ENCODE measurements at places on chromosomes 16 and 17.

GRCh38 chr16:83338138-83338537 lies 469.6 kb upstream of the HSBP1 start:
- peak; percentile 61 for DNase-seq

DNA sequence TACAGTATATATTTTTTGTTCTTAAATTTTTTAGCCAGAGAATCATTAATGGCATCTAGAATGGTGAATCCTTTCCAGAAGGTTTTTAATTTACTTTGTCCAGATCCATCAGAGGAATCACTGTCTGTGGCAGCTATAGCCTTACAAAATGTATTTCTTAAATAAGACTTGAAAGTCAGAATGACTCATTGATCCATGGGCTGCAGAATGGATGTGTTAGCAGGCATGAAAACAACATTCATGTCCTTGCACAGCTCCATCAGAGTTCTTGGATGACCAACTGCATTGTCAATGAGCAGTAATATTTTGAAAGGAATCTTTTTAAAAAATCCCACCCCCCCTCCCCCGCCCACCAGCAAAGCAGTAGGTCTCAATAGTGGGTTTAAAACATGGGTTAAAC lies 51.4 kb downstream of the CACNG1 start:
- no peak for DNase-seq

DNA sequence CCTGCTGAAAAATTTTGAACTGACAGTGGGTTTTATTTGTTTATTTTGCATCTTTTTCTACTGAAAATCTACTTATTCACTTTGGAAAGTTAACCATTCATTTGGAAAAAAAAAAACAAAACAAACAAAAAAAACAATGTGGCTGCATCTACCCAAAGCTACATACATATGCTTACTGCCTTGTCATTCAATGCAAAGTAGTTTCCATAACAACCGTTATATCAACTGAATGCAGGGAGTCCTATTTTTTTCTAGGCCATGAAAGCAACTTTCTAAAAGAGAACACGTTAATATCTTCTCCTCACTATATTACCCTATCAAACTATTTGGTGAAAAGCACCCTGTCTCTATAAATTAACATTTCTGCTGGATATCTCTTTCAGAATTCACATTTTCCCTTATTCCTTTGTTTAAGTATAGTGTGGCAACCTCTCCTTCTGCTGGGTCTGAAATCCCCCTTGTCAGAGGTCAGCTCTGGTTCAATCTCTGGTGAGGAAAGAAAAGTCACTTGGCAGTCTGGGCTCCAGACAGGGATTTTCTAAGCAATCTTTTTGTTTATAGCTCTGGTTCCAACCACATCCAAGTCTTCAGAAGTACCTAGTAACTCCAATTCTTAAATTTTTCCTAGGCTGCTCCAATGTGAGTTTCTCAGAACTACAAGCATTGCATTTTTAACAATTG lies 528.4 kb upstream of the TOM1L1 start:
- DNase-seq: no peak

DNA sequence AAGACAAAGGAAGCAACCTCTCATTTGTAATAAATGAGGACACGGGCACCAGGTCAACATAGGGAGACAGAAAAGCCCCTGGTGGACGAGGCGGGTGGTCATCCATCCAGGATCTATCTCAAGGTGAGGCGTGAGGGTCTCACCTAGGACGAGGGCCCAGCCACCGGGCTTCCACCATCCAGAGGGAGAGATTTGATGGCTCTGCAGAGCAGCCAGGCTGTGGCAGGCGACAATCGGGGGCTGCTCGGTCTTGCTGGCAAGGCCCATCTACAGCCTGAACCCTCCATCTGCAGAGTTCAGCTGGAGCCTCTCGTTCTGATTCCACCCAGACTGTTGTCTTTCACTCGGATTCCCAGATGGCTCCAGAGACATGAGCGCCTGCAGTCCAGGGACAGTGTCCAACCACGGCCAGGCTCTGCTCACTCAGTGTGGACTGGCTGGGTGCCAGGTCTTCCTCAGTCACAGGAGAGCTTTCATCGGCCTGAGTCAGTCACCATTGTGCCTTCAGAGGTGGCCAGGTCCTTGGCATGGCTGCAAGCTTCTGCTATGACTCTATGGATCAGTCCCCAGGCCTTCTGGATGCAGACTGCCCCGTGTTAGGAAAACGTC lies 5.9 kb downstream of the LITAFD start:
- DNase-seq: peak; percentile 55

- DNase-seq: no peak
Observed at GRCh38 chr16:12587646-12588277, 215.9 kb downstream of the CPPED1 start.

- no peak for DNase-seq
Observed at GRCh38 chr16:66150698-66151482, 215.6 kb upstream of the CDH5 start.

GRCh38 chr17:74807925-74808324 lies 31.8 kb upstream of the NAT9 start:
- peak; percentile 48 for DNase-seq

DNA sequence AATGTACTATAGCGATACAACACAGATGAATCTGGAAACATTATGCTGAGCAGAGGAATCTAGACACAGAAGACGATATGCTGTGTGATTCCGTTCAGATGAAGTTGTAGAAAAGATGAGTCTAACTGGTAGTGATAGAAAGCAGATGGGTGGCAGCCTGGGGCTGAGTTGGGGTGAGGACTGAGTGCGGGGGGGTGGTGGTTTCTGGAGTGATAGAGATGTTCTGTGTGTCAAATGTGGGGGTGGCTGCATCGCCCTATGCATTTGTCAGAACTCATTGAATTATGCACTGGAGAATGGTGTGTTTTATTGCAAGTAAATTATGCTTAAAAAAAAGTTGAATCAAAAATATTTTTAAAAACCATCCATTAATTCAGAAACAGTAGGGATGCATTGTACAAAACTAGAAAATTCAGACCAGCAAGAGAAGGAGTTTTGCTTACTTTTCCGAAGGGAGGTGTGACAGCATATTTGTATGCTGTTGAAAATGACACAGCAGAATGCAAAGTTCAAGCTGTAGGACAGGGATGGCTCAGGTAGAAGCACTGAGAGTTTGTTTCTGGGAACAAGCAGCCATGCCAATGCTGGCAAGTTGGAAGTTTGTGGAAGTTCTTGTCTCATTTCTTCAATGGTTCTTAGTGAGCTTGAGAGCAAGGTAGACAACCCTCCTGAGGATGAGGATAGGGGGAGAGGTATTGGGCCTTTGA lies 13.0 kb upstream of the DRG2 start:
- no peak for DNase-seq

DNA sequence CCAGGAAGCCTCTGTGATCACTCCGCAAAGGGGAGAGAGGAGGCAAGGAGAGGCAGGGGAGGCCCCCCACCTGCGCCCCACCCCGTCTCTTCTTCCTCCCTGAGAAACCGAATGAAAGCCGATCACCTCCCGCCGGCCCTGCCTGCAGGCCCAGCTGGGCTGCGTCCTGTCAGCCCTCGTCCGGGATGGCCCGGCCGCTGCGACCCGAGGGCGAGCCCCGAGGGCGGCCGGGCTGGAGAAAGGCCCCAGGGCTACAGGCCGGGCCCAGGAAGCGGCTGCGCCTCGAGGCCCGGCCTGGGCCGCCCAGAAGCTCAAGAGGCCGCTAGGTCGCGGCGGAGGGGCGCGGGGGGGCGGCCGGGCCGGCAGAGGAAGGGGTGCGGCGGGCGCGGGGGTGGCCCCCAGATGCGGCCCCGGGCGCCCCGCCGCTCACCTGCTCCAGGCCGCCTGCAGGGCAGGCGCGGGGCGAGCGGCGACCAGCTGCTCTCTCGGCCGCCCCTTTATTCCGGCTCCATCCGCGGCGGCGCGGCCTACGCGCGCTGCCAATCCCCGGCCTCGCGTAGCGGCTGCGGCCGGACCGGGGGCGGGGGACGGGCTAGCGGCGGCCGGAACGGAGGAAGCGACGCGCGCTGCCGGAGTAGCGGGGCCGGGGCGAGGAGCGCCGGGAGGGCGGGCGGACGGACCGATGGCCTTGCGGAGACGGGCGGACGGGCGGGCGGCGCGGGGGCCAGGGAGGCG lies at the start of gene ZNF319:
TSS of gene ZNF319 (minus strand) at position 702 of the 735 bp plus-strand sequence. CDS start 2,407 bp downstream, outside the sequence.
- DNase-seq: no peak

DNA sequence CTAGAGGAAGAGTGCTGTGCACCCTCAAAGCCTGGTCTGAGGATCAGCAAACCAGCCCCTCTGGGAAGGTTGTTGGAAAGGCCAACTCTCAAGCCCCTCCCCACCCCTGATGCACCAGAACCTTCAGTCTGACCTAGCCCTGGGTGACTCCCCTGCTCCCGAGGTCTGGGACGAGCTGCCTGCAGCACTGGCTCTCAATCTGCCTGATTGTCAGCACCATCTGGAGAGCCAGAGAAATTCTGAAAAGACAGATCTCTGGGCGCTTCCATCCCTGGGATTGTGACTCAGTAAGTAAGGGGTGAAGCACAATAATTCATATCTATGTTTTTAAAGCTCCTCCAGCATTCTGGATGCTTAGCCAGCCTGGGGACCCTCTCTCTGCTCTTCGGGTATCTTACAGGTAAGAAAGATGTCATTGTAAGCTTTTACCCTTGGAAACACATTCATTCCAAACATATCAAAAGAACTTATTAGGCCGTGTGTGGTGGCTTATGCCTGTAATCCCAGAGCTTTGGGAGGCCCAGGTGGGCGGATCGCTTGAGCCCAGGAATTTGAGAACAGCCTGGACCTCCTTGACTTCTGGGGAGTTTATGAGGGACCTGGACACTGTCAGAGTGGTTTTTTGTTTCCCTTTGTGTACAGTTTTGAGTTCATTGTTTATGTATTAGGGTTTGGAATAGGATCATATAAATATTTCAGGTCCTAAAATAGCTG lies 147.5 kb downstream of the KCNJ12 start:
- DNase-seq: peak; percentile 24

GRCh38 chr16:66397736-66398433 lies 29.2 kb upstream of the BEAN1 start:
- no peak for DNase-seq

GRCh38 chr16:50916040-50916439 lies 174.2 kb downstream of the CYLD start:
- no peak for DNase-seq

DNA sequence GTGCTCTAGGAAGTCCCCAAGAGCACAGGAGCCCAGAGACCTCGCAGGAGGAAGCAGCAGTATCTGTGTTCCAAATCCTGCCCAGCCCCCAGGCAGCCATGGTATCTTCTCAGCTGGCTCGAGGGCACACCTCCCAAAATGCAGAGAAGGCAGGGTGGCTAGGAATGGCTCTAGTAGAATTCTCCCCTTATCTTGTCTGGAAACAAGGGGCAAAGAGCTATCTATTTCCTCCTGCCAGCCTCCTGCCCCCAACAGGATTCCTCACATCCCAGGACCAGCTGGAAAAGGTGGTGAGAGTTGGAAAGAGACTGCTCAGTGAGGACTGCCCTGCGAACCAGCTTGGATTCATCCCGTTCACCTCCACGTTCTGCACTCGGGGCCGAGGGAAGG lies 8.6 kb upstream of the TSPOAP1 start:
- no peak for DNase-seq

GRCh38 chr17:69757688-69758430 lies 317.2 kb upstream of the KCNJ16 start:
- DNase-seq: no peak

DNA sequence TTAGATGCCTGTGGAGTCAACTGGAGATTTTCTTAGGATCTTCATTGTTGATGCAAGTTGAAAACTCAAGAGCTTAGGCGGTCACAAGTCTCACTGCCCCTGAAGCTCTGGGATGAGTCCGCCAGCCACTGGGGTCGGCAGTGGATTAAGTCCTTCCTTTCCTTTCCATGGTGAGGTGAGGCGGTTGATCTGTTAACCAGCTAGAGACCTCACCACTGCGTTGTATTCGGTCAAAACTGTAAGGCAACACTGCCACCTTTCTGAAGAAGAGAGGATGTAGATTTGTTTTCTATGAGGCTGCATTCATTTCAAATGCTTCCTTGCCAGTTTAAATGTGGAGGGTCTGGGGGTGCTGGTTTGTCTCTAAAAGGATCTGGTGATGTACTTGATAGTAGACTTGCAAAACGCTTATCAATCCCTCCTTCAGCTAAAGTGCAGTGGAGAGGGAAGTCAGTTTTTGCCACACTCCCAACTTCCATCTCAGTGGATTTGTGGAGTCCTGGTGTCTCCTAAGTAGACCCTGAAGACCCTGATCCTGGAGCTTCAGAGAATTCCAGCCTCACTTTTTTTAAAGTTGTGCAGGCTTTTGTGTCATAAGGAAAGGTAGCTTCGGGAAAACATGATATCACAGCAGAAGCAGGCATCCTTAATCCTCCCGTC lies 1.7 kb downstream of the MYOCD start:
- peak; percentile 67 for DNase-seq

DNA sequence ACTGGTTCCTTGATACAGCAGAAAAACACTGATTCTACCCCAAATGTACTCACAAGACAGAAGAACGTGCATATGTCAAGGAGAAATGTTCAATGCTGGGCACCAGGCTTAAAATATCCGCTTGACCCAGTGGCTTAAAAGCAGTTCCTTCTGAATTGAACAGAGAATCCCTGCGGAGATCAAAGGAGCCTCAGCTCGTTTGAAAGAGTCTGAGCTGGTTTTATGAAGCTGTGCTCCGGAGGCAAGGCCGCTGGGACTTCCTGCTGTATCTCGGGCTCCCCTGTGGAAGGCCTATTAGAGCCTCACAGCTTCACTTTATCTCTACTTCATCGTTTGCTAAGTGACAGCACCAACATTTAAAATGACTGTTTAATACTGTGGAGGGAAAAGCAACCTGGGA lies 2.2 kb downstream of the LMF1 start:
- no peak for DNase-seq

DNA sequence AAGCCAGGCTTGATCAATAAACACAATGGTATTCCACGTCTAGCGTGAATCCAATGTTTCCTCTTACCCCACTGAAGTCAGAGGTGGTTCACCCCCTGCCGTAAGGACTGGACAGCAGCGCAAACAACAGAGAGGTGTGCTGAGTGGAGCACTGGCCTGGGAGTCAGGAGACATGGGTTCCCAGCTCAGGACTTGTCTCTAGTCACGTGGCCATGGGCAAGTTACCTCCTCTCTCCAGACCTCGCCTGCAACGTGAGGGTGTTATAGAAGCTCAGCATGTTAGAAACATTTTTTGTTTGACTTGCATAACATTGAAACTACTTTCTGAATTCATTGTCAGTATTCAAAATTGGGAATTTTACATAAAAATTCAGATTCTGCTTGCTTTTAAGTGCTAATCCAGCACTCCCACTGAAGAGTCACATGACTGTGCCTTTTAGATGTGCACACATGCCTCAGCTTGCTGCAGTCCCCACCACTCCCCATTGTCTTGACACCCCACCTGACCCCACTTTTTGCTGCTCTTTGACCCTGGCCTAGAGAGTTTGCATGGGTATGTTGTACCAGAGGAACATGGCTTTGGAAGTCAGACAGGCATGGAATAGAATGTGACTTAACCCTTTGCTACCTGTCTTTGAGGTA lies 8.8 kb upstream of the CPNE2 start:
- DNase-seq: no peak

- DNase-seq: no peak
Observed at GRCh38 chr16:50878966-50879615, 137.2 kb downstream of the CYLD start.

GRCh38 chr16:85310868-85311585 lies 198.8 kb upstream of the CIBAR2 start:
- DNase-seq: peak; percentile 61

GRCh38 chr17:61783556-61784304 lies 79.6 kb downstream of the BRIP1 start:
- no peak for DNase-seq

- DNase-seq: no peak
Observed at GRCh38 chr16:81502396-81503070, 57.9 kb downstream of the CMIP start.

Measured in muscle of leg (tissue), 16 donors.